Neural crest cell (in vitro differentiated cells): ENCODE measurements at places on chromosomes 1 and 21.
A peak's percentile ranks its signal among the peaks of the same experiment; 100 is the strongest.

DNA sequence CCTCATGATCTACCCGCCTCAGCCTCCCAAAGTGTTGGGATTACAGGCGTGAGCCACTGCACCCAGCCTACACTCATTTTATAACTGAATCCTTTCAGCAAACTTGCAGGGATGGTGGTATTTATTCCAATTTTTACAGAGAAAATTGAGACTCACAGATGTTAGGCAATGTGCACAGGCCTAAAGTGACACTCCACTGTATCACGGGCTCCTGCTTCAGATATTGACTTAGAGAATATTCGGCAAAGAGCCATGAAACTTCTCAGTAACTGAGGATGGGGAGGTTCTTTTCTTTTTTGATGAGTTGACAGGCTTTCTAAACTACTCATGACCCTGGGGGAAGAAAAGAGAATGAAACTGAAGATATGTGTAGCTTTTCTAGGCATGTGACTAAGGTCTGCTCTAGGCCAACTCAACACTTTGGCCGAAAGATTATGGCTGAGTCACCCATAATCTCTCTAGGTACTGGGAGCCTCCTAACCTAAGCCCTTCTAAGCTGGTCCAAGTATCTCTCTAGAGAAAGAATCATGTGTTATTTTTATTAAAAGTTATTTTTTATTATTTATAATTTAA lies 19.9 kb upstream of the PTCH2 start:
- no peak overlapping the region for H3K27ac ChIP-seq
- H3K27me3 ChIP-seq, result no peaks in the 10 kb centered on the region
- H3K36me3 ChIP-seq, result peaks cover 3% of the 10 kb centered on the region

GRCh38 chr1:169925505-169926482 lies 32.1 kb upstream of the SCYL3 start:
- peaks cover 3% of the 10 kb centered on the region for H3K4me1 ChIP-seq
- no peaks in the 10 kb centered on the region for H3K27me3 ChIP-seq
- no peak for DNase-seq
- no peaks in the 10 kb centered on the region for H3K36me3 ChIP-seq
- H3K4me3 ChIP-seq, result no peak overlapping the region

GRCh38 chr21:39065917-39066316 lies 117.3 kb downstream of the PSMG1 start:
- H3K27me3 ChIP-seq, result no peaks in the 10 kb centered on the region
- H3K36me3 ChIP-seq, result peaks cover 3% of the 10 kb centered on the region
- H3K27ac ChIP-seq, result no peak overlapping the region
- H3K4me3 ChIP-seq, result no peak overlapping the region
- no peak for DNase-seq

DNA sequence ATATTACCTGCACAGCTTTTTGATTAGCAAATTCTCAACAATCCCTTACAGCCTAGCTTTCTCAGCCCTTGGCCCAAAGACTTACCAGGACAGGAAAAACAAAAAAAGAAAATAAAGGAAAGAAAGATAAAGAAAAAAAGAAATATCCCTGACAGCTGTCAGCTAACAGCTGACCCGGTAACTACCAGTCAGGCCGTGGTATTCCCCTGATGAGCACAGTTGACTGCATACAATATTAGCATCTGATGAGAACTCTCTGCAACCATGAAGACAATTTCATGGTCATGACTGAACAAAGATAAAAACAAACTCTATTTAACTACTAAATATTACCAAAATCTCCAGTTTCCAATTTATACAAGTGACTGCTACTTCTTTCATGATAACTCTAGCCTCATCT lies 798.8 kb downstream of the PLA2G4A start:
- no peak for DNase-seq
- no peaks in the 10 kb centered on the region for H3K27me3 ChIP-seq
- no peaks in the 10 kb centered on the region for H3K4me1 ChIP-seq
- H3K4me3 ChIP-seq, result no peak overlapping the region
- peaks cover 3% of the 10 kb centered on the region for H3K36me3 ChIP-seq
- H3K27ac ChIP-seq, result peak overlapping the region; percentile 1
